ENCODE measurements at places on chromosomes 2 and 18.

DNA sequence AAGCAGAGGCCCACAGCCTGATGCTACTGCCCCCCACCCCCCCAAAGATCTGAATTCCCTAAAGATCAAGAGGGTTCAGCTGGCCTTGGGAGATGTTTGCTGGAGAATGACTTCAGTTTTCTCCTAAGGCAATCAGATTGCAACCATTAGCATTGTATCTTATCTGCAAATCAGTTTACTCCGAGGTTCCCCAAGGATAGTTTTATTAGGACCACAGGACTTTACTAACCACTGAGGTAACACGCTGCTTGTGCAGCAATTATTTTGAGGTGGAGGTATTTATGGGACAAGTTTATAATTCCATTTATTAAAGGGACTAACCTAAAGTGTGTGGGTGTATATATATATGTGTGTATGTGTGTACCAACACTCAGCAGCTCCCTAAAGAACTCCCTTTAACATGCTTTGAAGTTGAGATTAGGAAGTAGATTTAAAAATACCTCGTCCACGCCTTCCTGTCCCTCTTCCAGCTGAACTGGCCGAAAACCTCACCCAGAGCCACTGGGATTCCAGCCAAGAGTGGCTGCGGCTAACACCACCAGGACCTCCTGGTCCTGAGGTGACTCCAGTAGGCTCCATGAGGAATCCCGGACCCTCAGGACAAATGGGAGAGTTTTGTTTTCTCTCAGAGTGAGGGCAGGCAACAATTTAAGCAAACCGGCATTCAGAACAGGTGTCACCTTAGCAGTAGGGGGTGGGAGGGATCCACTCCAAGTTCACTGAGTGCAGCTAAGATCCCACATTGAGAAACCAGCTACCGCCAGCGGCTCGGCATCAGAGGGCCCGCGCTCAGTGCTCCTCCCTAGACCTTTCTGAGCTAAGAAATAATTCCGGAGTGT lies 3.0 kb upstream of the DLX1 start:
- no peak for DNase-seq

DNA sequence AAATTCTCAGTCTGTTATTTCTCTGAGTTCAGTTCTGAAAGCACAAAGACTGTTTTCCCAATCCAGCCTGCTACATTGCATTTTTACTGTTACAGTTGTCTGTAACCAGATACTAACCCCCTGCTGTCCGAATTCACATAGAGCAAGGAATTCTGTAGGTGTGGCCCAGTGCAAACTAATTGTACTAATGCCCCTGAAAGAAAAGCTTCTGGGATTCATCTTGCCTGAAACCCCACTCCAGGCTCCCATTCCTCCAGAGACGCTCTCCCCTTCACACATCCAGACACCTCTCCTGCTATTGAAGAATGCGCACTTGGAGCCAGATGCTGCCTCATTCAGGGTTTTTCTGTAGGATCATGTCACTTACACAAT lies 127.0 kb downstream of the TTC32 start:
- DNase-seq = no peak

DNA sequence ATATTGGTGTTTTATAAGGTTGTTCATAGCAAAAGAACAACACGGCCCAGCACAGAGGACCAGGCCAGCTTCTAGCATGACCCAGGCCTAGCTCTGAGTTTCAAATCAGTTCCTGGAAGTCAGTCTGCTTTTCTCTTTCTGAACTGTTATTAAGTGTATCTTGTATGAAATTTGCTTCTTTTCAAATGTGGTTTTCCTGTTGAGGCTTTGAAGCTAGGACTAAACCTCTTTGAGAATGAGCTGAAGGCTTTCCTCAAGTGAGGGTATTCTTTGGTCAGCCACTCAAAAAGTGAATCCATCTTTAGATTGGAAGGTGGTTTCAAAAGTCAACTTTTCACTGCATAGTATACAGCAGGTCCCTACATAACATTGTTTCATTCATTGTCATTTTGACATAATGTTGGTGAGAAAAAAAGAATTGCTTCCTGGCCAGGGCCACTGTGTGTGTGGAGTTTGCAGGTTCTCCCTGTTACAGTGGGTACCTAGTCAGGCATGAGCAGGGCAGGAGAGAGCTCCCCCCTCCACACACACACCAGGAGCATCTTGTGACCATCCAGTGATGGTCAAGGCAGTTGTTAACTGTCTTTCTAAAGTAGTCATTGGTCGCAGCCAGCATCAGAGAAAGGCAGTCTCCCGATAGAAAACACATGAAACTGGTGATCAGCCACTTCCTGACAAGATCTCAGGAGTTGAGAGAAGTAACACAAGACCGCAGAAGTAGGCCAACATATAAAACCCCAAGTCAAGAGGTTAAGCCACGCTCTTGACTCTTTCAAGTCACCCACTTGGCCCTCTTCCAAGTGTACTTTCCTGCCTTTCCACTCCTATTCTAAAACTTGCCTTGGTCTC lies 6.7 kb upstream of the ACAA2 start:
- DNase-seq = no peak

DNA sequence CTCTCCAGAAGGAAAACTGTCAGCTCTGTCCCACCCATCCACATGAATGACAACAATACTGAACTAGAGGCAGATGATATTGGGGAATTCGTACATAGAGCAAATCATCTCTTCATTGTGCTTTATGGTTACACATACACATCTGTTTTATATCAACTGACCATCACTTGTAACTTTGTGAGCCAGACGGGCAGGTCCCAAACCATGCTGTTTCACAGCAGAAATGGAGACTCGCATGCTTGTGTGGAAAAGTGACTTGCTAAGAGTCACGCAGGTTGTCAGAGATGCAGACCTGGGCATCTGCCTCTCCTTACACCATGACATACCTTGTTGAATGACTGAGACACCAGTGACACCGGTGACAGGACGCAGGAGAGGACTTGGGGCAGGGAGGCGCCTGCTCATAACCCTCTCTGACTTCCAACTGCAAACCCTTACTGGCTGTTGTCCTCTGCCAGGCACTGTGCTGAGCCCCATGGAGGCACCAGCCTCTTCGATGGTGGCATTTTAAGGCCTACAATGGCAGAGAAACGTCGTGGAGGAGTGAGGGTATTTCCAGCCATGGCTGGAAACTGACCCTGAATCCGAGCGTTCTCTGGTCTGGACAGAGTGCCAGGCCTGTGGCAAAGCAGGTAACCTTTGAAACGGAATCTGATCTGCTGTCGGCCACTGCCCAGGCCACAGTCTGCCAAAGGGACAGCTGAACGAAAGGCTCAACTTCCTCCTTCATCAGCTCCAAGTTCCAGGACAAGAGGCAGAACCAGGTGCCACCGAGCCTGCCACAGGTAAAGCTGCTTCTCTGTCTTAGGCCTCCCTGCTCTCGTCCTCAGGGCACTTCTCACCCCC lies 26.9 kb upstream of the ROCK2 start:
- DNase-seq = no peak

DNA sequence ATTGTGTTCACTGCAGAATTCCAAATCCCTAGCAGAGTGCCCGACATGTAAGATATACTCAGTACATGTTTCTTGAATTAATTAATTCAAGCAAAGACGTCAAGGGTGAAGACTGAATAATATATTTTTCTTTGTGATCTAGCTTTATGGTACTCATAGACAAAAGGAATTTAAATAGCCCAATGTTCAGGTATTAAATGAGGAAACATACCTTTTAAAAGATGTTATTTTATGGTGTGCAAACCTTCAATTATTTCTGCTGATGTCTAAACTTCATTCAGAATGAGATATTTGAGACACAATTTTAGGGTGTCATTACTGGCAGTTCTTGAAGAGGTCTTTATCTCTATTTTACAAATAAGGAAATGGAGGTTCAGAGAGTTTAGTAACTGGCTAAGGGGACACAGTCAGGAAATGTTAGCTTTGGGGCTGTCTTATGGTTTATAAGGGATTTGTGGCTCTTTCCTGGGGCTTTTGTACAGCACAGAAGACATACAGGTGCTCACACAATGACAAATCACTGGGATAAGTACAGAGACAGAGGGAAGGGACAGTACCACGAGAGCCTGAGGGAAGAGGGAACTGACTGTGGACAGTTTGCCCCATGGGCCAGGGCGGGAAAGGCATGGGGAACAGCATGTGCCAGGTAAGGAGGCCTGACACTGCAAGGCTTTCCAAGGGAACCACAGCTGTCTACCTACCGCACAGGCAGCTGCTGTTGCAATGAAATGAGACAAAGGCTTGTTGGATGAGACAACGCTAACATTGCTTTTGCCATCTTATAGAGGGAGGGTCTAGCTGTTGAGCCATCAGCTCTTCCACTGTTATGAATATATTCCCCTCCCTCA lies 155.3 kb downstream of the DDX1 start:
- DNase-seq = no peak

- no peak for DNase-seq
Observed at GRCh38 chr2:85273738-85274731, 53.8 kb downstream of the TGOLN2 start.

GRCh38 chr18:24341361-24341760 lies 56.3 kb downstream of the OSBPL1A start:
- DNase-seq = no peak

GRCh38 chr2:1750933-1751766 lies 6.8 kb upstream of the PXDN start:
- DNase-seq = peak; percentile 45

DNA sequence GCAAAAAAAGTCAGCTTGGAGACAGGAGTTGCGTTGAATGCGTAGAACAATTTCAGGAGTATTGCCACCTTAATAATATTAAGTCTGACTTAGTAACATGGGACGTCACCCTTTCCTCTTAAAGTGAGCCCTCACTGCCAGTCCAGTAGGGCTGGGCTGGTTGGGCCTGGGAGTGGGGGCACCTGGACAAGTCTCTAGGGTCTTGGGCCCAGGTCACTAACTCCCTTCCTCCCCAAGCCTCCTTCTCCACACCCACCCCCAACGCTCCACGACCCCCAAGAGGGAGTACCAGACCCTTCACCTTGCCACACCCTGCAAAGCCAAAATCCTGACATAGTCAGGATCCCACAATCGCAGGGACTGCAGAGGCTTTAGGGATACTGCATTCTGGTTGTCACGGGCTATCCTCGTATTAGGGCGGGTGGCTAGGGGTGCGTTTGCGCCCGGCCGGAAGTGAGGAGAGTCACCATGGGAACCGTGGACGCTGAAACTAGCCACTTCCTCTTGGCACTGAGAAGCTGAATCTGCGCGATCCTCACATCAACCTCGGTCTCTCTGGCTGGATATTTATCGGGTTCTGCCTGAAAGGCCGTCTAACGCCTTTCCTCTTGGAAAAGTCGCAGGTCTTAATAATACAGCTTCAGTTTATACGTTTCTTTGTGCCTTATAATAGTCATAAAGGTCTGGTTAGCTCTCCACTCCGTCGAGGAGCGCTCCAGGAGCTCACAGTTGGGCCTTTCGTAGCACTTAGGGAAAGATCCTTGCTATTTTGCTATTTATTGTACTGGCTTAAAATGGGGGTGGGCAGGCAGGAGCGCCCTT lies 10.3 kb upstream of the CXXC1 start:
- no peak for DNase-seq

GRCh38 chr18:5529471-5529870 lies 14.3 kb downstream of the EPB41L3 start:
- DNase-seq = no peak

- no peak for DNase-seq
Observed at GRCh38 chr2:222318712-222319585, 20.2 kb upstream of the PAX3 start.

DNA sequence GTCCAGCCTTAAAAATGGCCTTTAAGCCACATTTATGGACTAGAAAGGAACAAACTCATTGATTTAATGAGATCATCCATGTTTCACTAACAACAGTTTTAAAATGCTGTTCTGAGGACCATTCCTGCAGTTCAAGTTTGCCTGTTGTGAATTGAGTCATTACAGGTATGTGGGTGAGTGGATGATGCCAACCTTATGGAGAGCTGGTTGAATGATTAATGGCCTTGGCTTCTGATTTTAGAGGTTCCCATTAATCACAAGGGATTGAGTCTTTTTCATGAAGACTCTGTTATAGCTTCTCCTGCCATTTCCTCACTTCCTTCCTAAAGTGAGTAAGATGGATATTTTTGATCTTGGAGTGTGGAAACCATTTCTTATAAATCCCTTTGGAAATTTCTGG lies 459.8 kb upstream of the SLC14A2 start:
- DNase-seq = no peak

- no peak for DNase-seq
Observed at GRCh38 chr2:86621280-86621943, 2.3 kb downstream of the RNF103 start.

DNA sequence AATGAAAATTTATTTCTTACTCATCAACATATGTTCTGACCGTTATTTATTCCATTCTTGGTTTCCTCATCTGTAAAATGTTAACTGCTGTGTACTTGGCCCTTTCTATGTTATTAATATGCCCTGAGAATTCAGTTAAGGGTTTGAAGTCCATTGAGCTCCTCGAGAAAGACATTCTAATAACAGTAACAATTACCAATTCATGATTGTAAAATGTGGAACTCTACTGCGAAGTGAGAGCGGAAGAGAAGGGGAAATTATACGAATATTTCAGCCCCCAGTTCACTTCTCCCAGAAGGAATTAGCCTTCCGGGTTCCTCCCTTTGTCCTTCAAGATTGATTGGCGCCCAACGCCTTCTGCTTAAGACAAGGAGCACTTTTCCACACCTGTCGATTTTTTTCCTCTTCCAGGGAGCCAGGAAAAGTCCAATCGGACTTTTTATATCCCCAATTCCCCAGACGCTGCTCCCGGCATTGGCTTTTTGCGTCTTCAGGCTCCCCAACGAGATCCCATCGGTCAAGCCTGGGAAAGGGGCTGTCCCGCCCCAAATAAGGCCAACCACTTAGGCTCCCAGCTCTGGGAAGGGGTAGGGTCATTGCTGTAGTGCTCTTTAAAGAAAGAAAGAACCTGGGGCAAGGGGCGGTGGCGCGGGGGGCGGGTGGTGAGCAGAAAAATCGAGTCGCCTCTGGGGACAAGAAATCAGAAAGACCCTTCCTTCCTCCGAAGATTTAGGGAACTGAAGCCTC lies 1.6 kb downstream of the DSC2 start:
- DNase-seq = no peak

GRCh38 chr18:11661430-11661829 lies 27.6 kb upstream of the GNAL start:
- no peak for DNase-seq

GRCh38 chr2:177379354-177379753 lies 13.2 kb upstream of the AGPS start:
- DNase-seq = no peak

DNA sequence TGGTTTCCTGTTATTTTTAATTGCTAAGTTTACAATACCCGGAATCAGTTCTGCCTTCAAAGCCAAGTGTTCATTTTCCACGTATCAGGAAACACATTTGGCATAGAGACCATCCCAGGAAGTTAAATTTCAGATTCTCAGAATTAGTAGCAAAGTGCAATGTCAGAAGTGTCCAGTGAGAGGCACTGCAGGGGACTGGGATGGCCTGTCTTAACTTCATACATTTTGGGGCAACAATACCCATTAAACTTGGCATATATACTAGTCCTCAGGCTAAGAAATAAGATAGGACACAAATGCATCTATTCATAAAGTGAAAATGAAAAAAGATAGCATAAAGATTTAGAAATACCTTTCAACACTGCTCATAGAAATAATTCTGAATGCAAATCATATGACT lies 1.5 kb upstream of the IL1RL2 start:
- DNase-seq = no peak

- no peak for DNase-seq
Observed at GRCh38 chr2:157168501-157168900, 89.0 kb upstream of the GALNT5 start.

GRCh38 chr2:112605926-112606325 lies 21.5 kb downstream of the CHCHD5 start:
- DNase-seq = no peak

GRCh38 chr18:59123588-59124369 lies 15.9 kb upstream of the SEC11C start:
- DNase-seq = no peak

Data from progenitor cell of endocrine pancreas (in vitro differentiated cells).